ENCODE measurements at places on chromosomes 7 and 10.
A peak's percentile ranks its signal among the peaks of the same experiment; 100 is the strongest.

- DNase-seq, result no peak
These were observed 156.7 kb downstream of the MBL2 start for GRCh38 chr10:52615756-52616394.

GRCh38 chr7:146116521-146117222 lies at the start of gene CNTNAP2:
Gene CNTNAP2 (plus strand): TSS chr7:146116801. CDS start chr7:146116877, 76 bp downstream.
- peak; percentile 25 for DNase-seq

- no peak for DNase-seq
These were observed 1.1 kb upstream of the AEBP1 start for GRCh38 chr7:44102846-44103565.

- DNase-seq, result no peak
These were observed 120.2 kb upstream of the RAB18 start for GRCh38 chr10:27383595-27384542.

- DNase-seq, result no peak
These were observed 46.8 kb upstream of the GLCCI1 start for GRCh38 chr7:7921830-7922229.

GRCh38 chr7:381211-382042 lies 91.5 kb downstream of the FOXL3 start:
- no peak for DNase-seq

DNA sequence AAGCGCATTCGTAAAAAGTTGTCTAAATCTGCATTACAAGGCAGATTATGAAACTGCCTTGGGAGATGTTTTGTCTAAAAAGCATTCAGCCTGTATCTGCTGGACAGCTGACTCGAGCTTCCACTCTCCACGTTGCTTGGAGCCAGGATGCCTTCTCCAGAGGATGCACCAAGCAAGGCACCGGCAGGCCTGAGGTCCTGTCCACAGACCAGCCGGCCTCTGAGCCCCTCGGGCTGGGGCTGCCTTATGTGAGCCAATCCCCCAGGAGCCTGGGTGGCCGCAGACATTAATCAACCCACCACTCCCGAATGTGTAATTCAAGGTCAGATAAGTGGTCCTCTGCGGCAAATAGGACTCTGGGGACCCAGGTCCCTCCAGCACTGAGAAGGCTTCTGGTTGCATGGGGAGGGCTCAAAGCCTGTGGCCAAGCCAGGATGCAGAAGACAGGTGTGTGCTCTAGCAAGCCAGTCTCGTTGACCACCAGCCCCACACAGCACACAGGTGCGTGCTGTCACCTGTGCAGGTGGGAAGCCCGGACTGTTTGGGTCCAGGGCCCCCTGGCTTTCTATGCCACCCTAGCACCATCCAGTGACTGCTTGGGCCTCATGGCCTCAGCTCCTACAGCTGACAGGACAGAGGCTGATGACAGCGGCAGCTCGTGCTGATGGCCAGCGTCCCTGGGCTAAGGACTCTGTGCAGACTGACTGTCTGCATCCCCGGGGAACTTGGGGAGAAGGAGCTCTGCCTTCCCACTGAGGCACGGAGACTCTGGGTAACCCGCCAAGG lies 4.8 kb upstream of the RET start:
- no peak for DNase-seq

- DNase-seq, result no peak
These were observed 255.1 kb upstream of the PPP2R2D start for GRCh38 chr10:131645756-131646155.

GRCh38 chr10:62083412-62084267 lies 182.1 kb downstream of the ARID5B start:
- DNase-seq, result peak; percentile 7

DNA sequence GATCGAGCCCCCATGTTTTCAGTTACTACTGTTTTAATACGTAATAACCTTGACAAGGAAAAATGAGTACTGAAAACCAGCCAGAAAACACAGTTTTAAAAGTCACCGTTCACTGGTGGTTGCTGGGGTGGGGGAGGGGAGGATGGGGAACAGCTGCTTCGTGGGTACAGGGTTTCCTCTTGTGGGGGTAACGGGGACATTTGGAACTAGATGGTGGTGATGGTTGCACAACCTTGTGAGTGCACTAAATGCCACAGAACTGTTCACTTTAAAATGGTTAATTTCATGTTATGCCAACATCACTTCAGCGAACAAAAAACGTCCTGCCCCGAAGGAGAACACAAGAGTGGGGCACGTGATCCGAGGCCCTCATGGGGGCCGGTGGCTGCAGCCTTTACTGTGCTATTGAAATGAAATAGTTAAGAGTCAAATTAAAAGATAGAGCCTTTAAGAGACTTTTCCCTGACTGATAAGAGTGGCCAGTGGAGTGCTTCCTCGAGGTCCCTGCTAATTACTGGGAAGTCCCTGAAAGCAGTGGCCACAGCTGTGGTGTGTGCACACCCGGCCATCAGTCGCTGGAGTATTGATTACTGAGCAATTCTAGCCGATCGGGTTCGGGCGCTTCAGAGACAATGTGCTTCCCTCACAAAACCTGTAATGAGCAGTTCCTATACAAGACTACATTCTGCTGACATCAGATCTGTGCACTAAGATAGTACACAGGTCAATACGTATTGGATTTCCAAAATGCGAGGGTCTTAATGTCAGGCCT lies 80.3 kb downstream of the EBF3 start:
- no peak for DNase-seq

DNA sequence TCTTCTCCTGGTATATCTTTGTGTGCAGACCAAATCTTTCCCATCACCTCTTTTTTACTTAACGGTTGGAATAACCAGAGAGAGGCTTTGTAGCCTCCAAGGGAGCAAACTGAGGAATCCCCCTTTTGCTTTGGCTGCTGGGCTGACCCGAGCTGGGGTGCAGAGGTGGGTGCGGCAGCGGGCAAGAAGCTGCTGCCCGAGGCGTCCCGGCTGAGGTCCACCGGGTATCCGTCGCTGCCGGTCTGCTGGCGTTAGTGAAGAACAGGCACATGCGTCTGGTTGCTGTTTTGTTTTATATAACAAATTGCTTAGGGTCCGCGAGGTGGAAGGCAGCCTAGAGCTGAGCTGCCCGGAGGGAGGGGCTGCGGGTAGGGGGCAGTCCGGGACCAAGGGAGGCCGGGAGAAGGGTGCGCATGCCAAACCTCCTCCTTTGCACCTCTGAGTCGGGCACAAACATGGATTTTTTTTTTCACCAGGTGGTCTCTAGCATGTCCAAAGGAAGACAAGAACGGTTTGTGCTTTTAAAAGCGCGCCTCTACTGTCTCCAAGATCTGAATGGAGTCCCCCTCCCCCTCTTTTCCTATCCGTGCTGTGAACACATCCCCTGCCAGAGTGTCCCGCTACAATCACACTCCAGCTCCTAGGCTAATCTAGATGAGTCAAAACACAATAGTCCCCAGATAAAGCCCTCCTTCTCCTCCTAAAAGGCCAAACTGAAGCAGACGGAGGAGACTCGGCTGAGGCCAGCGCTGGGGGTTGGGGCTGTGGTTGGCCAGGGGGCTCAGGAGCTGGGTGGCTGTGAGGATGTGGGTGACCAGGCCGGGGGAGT lies 6.8 kb upstream of the GATA3 start:
- DNase-seq, result no peak

- no peak for DNase-seq
These were observed 63.5 kb upstream of the ZRANB1 start for GRCh38 chr10:124878457-124878739.

DNA sequence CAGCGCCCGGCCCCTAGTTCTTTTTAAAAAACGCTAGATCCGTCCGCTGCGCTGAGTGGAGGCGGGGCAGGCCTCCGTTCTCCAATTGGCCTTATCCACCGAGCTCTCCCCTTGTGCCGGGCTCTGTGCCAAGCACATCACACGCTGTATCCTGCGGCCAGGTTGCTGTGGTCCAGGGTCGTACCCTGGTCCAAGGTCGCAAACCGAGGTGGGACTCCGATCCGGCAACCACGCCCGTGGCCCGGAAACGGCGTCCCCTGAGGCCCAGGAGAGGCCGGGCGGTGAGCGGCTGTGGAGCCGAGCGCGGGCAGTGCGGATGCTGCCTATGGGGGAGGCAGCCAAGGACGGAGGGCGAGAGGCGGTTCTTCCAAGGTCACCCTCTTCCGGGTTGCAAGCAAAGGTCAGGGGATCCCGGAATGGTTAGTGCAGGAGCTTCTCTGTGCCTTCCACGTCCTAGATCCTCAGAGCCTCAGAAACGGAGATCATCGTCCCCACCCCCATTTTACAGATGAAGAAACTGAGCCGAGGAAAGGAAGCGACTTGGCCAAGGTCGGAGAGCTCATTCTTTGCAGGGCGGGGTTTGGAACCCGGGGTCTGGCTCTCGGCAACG lies 72.4 kb upstream of the LRRC4 start:
- DNase-seq, result no peak

DNA sequence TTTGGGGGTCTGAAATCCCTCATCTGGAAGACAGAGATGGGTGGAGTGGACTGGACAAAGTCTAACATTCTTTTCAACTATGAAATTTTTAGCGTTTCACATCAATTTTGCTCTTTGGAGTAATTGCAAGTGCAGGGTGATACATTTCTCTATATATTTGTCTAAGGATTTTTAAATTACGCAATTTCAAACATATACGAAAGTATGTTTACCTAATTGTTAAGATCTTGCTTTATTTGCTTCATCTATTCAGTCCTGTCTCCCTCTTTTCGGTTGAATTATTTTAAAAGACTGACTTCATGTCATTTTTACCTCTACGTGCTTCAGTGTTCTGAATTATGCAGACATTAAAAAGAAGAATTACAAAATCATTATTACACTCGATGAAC lies 101.9 kb upstream of the CREB5 start:
- DNase-seq, result no peak

DNA sequence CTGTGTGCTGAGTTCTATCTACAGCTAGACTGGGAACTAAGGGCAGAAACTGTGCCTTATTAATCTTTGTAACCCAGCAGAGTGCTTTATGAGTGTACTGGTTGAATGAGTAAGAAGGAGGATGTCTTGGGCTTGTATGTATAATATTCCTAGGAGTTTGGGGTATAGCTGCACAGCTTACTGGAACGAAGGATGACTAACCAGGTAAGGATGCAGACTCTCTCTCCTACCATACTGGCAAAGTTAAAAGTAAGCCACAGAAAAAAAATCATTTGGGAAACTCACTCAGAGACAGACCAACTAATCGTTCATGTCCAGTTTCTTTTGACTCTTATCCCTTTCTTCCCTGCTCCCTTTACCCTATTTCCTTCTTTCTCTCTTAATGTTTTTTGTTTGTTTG lies 1.4 kb upstream of the DHTKD1 start:
- no peak for DNase-seq

DNA sequence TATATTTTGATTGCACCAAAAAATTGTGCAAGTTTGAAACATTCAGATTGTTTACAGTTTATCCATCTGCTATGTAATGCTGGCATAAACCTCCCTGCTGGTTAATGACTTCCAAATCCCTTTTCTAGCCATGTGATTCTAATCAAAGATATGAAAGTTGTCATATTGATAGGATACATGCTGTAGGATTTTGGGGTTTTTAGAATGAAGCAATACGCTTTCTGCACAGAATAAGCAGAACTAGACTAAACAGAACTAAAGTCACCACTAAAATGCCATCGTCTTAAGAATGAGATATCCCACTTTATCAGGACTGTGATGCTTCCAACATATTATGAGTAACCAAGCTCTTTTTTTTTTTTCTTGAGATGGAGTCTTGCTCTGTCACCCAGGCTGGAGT lies 856 bp downstream of the SSMEM1 start:
- no peak for DNase-seq

- no peak for DNase-seq
These were observed 10.9 kb downstream of the NPFFR1 start for GRCh38 chr10:70272925-70273316.

GRCh38 chr10:14757394-14757793 lies 17.3 kb downstream of the FAM107B start:
- no peak for DNase-seq

DNA sequence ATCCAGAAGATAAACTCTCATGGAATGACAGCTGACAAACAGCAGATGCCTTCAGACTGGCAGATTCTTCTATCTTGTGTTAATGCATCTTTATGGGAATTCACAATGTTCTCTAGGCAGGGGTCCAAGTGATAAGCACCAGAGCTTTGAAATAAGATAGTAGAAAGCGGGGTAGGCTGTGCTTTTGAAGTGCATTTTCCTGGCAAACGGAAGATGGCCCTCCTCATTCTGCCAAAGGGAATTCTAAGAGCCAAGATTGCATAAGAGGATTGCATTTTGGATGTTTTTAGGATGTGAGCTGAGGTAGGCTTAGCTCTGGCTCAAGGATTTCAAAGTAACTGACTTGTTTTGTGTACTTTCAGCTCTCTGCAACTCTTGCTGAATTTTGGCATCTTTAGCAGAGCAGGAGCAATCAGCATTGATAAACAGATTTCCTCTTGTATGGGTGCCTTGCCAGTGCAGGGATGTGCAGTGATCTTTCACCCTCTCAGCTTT lies 298.5 kb upstream of the KLF6 start:
- DNase-seq, result no peak
